Motor neuron (in vitro differentiated cells): ENCODE measurements at places on chromosomes 13 and 19. TPM values are rescaled to one million over a fixed set of nuclear protein-coding genes. Genes with fewer than 3 reads are reported as not detected.

- no peak for ATAC-seq
Measured at GRCh38 chr13:55887561-55887960, 1253.2 kb upstream of the PRR20A start.

GRCh38 chr13:46812301-46812797 lies 15.4 kb upstream of the ESD start:
- ATAC-seq, result no peak

- no peak for ATAC-seq
Measured at GRCh38 chr19:47330466-47330869, 1.5 kb upstream of the C5AR2 start.

The MIR17HG gene
- total RNA-seq, result 4.4 and 6.3 TPM in 2 replicates

- no peak for ATAC-seq
Measured at GRCh38 chr13:44819772-44820171, 169.5 kb downstream of the NUFIP1 start.
